Fibroblast of skin of left quadriceps (primary cell): ENCODE measurements at places on chromosomes 2 and 18.

DNA sequence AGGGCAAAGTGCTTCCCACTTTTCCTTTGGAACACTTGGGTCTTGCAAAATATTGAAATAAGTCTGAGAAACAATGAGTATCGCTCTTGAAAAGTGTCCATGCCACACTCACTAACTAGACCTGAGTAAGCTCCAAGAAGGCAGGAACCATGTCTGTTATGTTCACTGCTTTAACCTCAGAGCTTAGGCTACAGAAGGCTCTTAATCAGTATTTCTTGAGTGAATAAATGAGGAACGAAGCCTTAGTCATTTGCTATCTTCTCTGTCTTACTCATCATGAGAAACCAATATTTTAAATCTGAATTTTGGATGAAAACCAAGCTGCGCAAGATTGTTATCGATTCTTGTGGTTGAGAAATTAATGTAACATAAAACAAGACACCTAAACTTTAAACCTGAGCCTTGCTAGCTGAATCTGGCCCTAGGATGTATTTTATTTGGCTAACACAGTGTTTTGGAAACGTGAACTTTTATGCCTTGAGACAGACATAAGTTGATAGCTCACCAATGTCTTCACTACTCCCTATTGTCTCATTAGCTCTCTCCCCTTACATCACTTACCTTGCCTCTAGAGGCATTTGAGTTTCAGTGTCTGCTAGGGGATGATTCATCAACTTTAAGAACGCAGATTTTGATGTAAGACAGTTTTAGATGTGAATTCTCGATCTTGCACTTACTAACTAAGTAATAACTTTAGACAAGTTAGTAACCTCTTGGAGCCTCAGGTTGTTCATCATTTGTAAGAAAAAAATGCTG lies 392.8 kb upstream of the MEIS1 start:
- no peak for DNase-seq

DNA sequence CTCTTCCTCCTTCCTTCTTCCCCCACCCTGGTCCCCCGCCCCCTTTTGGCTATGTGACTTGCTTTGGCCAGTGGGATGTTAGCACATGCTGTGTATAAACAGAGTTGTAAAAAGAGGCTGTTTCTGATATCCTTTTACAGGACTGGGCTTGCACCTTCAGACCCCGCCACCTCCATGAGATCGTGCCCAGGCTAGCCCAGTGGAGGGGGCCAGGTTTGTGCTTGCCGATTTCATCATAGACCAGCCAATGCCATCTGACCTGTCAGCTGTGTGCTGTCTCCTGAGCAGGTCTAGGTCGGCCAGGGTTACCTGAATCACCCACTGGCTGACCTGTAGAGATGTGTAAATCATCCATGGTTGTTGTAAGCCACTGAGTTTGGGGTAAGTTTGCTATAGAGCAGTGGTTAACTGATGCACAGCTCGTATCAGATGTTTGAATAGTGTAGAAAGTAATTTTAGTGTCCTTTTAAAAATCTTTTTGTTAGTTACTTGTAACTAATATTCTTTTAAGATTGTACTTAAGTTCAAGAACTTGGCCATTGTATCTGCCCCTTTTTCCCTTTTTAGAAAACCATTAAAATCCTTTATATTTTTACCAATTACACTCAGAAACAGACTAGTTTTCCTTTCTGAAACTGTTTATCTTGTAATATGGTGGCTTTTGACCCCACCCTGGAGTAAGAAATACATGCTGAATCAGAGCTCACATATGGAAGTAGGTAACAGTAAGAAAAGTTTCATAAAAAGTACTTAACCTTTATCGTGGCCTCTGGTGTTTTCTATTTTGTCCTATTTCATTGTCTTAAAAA lies 122.0 kb upstream of the MGAT5 start:
- no peak for DNase-seq

- no peak for DNase-seq
These were observed 44.4 kb downstream of the RPIA start for GRCh38 chr2:88735853-88736252.

GRCh38 chr2:63834401-63834800 lies 7.3 kb upstream of the UGP2 start:
- no peak for DNase-seq

DNA sequence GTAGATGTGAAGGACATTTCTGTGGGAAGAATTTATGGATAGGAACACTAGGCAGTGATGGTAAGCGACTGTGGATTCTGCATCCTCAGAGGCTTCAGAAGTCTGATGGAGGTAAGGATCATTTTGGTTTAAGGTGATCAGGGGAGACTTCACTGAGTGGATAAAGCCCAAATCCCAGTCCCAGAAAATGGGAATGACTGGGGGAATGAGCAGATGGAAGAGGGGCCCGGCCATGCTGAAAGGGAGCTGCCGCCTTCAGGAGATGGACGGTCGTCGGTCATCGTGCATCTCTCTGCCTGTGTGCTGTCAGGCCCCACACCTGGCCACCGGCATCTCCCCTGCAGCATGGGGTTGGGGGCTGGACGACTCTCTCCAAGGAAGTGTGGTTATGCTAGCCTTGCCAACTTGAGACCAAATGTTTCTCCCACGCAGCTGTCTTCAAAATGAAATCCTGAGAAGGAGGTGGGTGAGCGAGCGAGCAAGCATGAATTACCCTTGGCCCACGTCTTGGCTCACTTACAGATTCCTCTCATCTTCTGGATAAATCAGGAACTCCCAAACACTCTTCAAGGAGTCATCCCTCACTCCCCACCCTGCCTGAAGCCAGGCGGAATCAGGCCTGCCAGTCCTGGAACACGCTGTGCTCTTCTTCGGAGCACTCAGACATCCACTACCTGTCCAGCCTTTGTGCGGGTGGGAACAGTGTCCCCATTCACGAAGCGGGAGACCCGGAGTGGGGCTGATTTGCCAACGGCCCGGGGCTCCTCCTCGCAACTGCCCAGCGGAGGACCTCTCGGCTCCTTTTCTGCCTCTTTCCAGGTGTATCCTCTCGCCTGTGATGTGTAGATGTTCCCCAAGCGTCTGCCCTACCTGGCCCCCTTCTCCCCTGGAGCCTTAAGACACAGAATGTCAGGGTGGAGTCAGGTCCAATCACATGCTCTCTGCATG lies 85.6 kb downstream of the PRKCE start:
- no peak for DNase-seq

DNA sequence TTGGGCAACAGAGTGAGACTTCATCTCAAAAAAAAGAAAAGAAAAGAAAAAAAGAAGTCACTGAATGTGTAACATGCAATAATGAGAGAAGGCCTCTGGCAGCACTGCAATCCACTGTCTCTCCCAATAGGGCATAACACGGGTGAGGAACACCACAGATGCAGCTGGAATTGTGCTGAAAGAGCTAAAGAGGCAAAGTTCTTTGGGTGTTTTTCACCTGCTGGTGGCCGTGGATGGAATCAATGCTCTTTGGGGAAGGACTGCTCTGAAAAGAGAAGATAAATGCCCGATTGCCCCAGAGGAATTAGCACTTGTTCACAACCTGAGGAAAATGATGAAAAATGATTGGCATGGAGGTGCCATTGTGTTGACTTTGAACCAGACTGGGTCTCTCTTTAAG lies 31.0 kb upstream of the CYBRD1 start:
- DNase-seq, result no peak

DNA sequence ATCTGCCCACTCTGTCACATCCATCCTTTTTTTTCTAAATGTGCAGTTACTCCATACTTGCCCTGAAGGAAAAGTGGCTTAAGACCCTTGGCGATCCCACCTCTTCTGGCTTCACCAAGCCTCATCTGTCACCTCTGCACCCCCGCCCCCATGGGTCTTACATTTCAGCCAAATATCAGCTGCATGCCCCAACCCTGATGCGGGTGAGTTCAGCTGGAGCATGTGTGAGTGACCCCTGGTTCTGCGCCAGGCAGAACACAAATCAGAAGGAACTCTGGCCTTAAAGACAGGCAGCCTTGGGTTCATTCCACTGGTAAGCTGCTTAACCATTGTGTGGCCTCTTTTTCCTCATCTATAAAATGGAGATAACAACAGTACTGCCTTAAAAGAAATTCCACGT lies 194.7 kb downstream of the KLHL29 start:
- no peak for DNase-seq

GRCh38 chr2:183493040-183493439 lies 368.8 kb downstream of the NUP35 start:
- DNase-seq, result no peak

GRCh38 chr2:117631152-117631945 lies 183.1 kb upstream of the DDX18 start:
- no peak for DNase-seq

- DNase-seq, result no peak
These were observed 3.9 kb downstream of the INPP5D start for GRCh38 chr2:233063976-233064411.

- DNase-seq, result no peak
These were observed 21.5 kb downstream of the ANKRD29 start for GRCh38 chr18:23641143-23641720.

DNA sequence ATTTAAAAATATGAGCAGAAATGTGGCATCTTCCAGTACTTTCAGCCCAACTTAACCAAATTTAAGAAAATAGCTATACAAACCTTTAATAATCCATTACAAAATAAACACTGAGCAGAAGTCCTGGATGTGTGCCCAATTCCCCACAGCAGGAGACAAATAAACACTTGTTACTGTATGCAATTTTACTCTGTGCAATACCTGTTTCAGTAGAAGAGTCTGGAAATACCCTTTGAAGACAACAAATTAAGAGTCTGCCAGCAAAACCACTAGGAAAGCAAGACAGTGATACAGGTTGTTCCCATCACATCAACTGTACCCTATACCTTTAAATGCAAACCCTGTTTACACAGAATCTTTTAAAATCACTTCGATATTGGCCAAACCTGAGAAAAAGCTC lies 41.4 kb upstream of the RNU4ATAC start:
- DNase-seq, result no peak

DNA sequence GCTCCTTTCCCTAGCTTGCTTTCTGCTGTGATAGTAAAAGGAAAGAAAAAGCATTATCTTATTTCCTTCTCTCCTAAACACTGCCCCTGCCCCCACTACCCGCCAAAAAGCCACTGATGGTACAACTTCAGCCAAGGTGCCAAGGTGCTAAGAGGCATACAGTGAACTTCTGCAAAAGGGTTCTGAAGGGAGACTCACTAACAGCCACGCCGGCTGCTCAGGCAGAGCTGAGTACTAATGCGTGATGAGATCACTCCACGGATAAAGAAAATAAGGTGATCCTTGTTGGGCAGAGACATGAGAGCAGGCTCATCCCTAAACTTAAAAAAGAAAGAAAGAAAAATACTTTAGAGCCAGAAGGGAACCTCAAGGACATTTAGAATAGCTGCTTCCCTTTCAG lies 60.5 kb upstream of the PXDN start:
- no peak for DNase-seq

- DNase-seq, result no peak
These were observed 1.2 kb downstream of the STON1 start for GRCh38 chr2:48531141-48531648.

- no peak for DNase-seq
These were observed 1.1 kb upstream of the TTR start for GRCh38 chr18:31590570-31590969.

GRCh38 chr2:208627110-208627884 lies 220.7 kb downstream of the PTH2R start:
- no peak for DNase-seq

DNA sequence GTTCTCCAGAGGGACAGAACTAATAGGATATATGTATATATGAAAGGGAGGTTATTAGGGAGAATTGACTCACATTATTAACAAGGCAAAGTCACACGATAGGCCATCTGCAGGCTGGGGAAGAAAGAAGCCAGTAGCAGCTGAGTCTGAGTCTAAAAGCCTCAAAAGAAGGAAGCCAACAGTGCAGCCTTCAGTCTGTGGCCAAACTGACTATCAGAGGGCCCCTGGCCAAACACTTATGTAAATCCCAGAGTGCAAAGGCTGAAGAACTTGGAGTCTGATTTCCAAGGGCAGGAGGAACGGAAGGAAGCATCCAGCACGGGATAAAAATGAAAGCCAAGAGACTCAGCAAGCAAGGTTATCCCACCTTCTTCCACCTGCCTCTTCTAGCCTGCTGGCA lies 108.0 kb upstream of the LDLRAD4 start:
- no peak for DNase-seq

DNA sequence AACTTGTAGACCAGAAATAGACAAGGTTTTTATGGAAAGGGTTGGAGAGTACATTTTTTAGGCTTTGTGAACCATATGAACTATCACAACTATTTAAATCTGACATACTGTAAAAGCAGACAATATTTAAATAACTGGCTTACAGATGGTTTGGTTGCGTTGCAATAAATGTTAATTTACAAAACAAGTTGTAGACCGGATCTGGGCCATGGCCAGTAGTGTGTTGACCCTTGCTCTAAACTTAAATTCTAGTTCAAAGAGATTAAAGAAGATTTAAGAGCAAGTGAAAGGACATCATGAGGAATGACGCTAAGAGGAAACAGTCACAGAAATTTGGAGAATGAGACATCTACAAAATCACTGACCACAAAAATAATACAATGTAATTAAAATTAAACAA lies 652.7 kb downstream of the DCDC2C start:
- no peak for DNase-seq

DNA sequence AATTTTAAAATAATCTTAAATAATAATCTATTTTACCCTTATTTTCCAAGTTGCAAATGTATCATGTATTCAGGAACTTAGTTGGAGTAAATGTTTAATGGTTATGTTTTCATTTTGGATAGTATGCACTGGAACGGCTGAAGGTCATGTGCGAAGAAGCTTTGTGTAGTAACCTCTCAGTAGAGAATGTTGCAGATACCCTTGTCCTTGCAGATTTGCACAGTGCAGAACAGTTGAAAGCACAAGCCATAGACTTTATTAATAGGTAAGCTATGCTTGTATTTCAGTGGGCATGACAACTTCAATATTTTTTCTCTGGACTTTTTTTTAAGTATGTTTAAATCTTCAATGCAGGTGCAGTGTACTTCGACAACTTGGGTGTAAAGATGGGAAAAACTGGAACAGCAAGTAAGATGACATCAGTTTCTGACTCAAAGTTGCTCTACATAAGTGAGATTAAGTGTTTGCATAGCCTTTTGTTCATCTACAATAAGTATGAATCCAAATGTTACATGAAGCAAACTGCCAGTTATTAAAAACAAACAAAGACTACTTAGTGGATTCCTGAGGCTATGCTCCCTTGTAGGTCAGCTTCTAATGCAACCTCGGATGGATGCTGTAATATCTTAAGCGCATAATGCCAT lies 63.1 kb downstream of the SPOPL start:
- no peak for DNase-seq

GRCh38 chr2:33167622-33168245 lies 221.0 kb downstream of the LTBP1 start:
- DNase-seq, result no peak

DNA sequence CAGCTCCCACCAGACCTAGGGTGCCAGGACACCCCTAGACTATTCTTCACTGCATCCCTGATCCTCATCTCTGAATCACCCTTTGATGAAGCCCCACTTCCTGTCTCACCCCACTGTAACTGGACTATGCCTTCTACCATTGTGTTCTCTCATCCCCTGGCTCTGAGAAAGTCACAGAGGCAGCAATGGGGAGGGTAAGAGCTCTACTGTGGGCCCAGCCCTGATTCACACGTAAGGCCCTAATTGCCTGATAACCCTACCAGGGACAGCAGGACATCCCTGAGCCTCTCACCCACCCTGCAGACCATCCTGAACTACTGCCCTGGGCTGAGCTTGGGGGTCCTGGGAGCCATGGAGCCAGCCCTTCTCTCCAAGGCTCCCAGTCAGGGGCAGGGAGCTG lies 1.5 kb upstream of the PROM2 start:
- DNase-seq, result no peak
